ENCODE measurements at places on chromosomes 5 and 9.

GRCh38 chr5:127112347-127112864 is 39.1 kb upstream of the C5orf63 start:
- no peak overlapping the region for H3K4me3 ChIP-seq
- H3K27ac ChIP-seq, result no peak overlapping the region
- no peak for DNase-seq

- no peaks in the 10 kb centered on the region for H3K36me3 ChIP-seq
- H3K27ac ChIP-seq, result no peak overlapping the region
- H3K4me3 ChIP-seq, result no peak overlapping the region
- H3K4me1 ChIP-seq, result peaks cover 5% of the 10 kb centered on the region
- peaks cover under 1% of the 10 kb centered on the region for H3K27me3 ChIP-seq
Observed at GRCh38 chr9:135083831-135084230, 3.6 kb upstream of the OLFM1 start.

GRCh38 chr5:151620461-151620840 is 29.3 kb upstream of the FAT2 start:
- no peak overlapping the region for H3K27ac ChIP-seq
- H3K27me3 ChIP-seq, result no peaks in the 10 kb centered on the region
- H3K36me3 ChIP-seq, result no peaks in the 10 kb centered on the region
- DNase-seq, result no peak

DNA sequence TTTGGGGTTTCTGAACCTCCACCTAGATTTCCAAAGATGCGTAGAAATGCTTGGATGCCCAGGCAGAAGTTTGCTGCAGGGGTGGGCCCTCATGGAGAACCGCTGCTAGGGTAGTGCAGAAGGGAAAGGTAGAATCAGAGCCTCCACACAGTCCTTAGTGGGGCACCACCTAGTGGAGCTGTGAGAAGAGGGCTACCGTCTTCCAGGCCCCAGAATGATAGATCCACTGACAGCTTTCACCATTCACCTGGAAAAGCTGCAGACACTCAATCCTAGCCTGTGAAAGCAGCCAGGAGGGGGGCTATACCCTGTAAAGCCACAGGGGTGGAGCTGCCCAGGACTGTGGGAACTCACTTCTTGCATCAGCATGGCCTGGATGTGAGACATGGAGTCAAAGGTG is 13.3 kb upstream of the HSDL2 start:
- no peaks in the 10 kb centered on the region for H3K36me3 ChIP-seq
- no peak overlapping the region for H3K4me3 ChIP-seq
- no peaks in the 10 kb centered on the region for H3K4me1 ChIP-seq
- no peak overlapping the region for H3K27ac ChIP-seq
- DNase-seq, result no peak

GRCh38 chr5:68225188-68225910 is 9.8 kb downstream of the PIK3R1 start:
- H3K4me3 ChIP-seq, result no peak overlapping the region
- H3K36me3 ChIP-seq, result no peaks in the 10 kb centered on the region
- no peak overlapping the region for H3K27ac ChIP-seq
- no peaks in the 10 kb centered on the region for H3K27me3 ChIP-seq

GRCh38 chr5:82591021-82591515 is 312.9 kb upstream of the RPS23 start:
- no peaks in the 10 kb centered on the region for H3K27me3 ChIP-seq
- peaks cover 4% of the 10 kb centered on the region for H3K4me1 ChIP-seq
- H3K27ac ChIP-seq, result no peak overlapping the region
- no peaks in the 10 kb centered on the region for H3K36me3 ChIP-seq

- H3K36me3 ChIP-seq, result no peaks in the 10 kb centered on the region
- H3K4me1 ChIP-seq, result no peaks in the 10 kb centered on the region
- no peaks in the 10 kb centered on the region for H3K27me3 ChIP-seq
- no peak for DNase-seq
- H3K4me3 ChIP-seq, result no peak overlapping the region
- H3K27ac ChIP-seq, result no peak overlapping the region
Observed at GRCh38 chr9:32294106-32294505, 90.3 kb upstream of the ACO1 start.

DNA sequence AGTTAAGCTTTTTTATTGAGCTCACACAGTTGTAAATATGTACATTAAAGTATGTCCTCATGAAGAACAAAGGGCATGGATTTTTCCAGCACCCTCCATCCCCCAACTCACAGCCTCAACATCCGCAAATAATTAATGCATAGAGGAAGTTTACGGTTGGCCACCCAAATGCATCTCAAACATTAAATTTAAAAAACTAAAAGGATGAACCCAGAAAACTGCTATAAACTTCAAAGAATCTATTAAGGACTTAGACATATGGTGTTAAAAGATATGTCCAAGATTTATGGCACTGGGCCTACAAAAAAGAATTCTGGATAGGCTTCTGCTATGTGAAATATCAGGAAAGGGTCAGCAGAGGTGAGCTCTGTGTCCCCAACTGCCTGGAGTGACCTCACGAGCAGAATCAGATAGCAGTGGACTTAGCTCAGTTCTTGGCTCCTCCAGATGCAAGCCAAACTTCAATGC is 54.0 kb upstream of the TNC start:
- no peak overlapping the region for H3K27ac ChIP-seq
- no peaks in the 10 kb centered on the region for H3K36me3 ChIP-seq
- H3K4me3 ChIP-seq, result no peak overlapping the region
- H3K27me3 ChIP-seq, result no peaks in the 10 kb centered on the region
- no peaks in the 10 kb centered on the region for H3K4me1 ChIP-seq

DNA sequence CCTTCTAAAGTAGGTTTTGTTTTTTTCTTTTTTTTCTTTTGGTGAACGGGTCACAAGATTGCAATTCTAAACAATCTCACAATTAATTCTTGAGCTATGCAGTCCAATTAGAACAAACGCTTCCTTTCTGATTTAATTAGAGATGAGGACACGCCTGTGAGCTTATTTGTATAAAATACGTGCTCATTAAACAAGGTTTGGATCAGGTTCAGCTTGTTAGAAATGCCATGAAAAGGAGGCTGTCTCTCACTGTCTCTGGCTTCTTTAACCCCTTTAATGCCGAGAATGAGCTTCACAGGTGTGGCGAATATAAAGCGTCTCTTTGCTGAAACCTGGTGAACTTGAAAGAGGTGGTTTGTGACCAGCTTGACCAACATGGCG is 191.8 kb downstream of the GAS1 start:
- no peaks in the 10 kb centered on the region for H3K36me3 ChIP-seq
- H3K27me3 ChIP-seq, result no peaks in the 10 kb centered on the region
- H3K4me1 ChIP-seq, result no peaks in the 10 kb centered on the region
- no peak overlapping the region for H3K27ac ChIP-seq
- no peak overlapping the region for H3K4me3 ChIP-seq
- DNase-seq, result no peak

DNA sequence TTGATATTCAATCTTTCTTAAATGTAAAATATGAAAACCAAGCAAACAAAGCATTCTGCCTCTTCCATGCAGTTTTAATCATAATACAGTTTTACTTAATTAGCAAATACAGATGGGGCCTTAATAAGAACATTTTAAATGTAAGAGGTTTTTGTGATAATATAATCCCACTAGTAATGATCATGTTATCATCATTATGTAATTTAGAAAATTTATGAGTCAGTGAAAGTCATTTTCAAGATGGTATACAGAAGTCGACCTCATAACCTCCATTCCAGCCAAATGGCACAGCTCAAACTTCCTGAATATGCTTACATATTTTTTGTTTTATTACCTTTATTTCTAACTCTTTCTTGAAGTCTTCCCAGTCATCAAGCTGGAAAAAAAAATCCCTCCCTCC is 102.2 kb upstream of the GNA14 start:
- DNase-seq, result no peak
- no peak overlapping the region for H3K4me3 ChIP-seq
- no peaks in the 10 kb centered on the region for H3K27me3 ChIP-seq
- H3K27ac ChIP-seq, result no peak overlapping the region
- no peaks in the 10 kb centered on the region for H3K4me1 ChIP-seq
- no peaks in the 10 kb centered on the region for H3K36me3 ChIP-seq

GRCh38 chr5:169911448-169912212 is 68.7 kb downstream of the INSYN2B start:
- no peak overlapping the region for H3K27ac ChIP-seq
- no peak for DNase-seq
- no peaks in the 10 kb centered on the region for H3K4me1 ChIP-seq
- no peaks in the 10 kb centered on the region for H3K36me3 ChIP-seq
- H3K27me3 ChIP-seq, result no peaks in the 10 kb centered on the region

DNA sequence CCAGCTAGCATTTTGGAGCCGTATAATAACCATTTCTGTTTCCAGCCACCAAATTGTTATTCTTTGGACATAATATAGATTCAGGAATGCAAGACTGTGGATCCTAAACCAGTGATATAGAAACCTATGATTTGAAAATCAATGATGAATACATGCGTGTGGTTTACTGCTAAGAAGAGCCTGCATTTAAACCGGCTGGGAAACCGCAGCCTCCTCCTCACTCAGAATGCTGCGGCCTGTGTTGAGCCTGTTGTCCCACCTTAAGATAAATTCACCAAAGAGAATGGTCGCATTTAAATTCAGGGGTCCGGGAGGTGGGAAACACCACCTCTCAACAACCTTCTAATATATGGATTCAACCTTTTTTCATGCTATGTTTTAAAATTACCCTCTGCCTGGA is 148.0 kb downstream of the MEF2C start:
- no peaks in the 10 kb centered on the region for H3K36me3 ChIP-seq
- no peak overlapping the region for H3K27ac ChIP-seq
- no peaks in the 10 kb centered on the region for H3K4me1 ChIP-seq

DNA sequence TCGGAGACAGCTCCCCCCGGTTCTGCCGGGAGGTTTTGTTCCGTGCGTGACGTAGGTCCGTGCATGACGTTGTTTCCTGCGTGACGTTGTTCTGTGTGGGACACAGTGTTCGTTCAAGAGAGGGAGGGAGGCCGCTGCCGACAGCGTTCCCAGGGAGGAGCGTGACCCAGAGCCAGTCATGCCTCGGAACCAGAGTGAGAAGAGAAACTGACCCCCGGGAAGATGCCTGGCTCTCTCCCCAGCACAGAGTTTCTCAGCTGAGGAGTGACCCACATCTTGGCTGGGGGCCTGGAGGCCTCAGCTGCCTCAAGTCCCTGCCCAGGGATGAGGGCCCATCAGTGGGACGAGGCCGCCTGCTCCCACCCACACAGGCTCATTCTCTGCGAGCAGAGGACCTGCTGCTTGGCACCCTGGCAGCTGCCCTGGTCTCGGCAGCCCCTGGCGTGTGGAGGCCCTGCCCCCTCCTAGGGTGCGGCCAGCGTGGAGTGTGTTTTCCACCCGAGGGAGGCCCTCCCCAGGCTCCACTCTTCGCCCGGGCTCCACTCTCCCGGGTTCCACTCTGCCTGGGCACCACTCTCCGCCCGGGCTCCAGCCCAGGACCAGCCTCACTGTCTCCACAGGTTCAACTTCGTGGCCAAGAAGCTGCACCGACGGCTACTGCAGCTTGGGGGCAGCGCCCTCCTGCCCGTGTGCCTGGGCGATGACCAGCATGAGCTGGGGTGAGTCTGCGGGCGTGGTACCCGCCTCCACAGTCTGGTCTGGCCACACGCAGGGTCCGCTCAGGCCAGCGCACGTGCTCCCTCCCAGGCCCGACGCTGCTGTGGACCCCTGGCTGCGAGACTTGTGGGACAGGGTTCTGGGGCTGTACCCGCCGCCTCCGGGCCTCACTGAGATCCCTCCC is 7.9 kb downstream of the NDOR1 start:
- H3K4me1 ChIP-seq, result peaks cover 1% of the 10 kb centered on the region
- no peaks in the 10 kb centered on the region for H3K27me3 ChIP-seq
- H3K27ac ChIP-seq, result no peak overlapping the region
- no peak overlapping the region for H3K4me3 ChIP-seq
- peaks cover 11% of the 10 kb centered on the region for H3K36me3 ChIP-seq

GRCh38 chr9:110782701-110783100 is 114.1 kb downstream of the MUSK start:
- no peaks in the 10 kb centered on the region for H3K4me1 ChIP-seq
- DNase-seq, result no peak
- H3K27ac ChIP-seq, result no peak overlapping the region
- H3K36me3 ChIP-seq, result no peaks in the 10 kb centered on the region

DNA sequence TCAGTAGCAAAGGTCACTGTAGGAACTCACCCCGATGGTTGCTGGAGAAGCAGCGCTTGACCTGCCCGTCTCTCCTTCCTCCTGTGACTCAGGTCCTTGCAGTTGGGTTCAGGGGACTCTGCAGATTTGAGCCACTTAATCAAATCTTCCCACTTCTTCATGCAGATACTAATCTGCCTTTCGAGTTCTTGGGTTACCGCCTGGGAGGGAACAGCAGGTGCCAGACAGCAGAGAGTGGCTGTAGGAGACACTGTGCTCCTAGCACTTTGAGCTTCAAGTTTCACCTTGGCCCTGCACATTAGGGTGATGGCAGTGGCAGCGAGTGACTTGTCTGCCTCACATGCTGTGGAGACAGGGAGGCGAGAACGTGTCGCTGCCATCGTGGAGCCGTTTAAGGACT is 478.3 kb downstream of the PSAT1 start:
- 0 out of 2 replicates have a peak, but pooled peaks cover 1% of the 10 kb centered on the region for H3K4me1 ChIP-seq
- DNase-seq, result no peak
- H3K27me3 ChIP-seq, result no peaks in the 10 kb centered on the region

DNA sequence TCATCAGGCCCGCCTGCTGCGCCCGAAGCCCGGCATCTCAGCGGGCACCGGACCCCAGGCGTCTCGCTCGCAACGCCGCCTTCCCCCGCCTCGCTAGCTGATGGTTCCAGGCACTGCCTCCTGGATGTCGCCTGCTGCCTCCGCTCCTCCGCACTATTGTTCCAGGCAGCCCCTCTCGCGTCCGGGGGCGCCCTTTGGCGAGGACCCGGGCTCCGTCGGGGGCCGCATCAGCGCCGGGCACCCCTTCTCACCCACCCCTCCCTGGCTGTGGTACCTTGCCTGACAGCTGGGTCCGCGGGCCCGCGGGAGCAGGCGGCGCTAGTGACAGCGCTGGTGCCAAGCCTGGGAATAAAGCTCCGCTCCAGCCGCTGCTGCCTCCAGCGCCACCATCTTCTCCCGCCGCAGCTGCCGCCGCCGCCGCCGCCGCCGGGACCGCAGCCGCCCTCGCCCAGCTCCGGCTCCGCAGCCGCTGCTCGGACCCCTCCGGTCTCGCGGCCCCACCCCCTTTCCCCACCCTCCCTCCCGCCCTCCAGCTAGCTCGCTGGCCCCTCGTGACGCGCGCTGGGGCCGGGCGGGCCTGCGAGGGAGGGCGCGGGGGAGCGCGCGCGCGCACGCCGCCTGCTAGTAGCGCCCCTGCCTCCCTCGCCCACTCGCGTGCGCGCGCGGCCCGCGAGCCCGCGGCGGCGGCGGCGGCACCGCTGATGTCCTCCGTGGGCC is at the start of gene APBA1:
Gene APBA1 (minus strand): TSS at position 493 of the 717 bp plus-strand sequence.
- no peak for DNase-seq
- peaks cover 6% of the 10 kb centered on the region for H3K27me3 ChIP-seq

DNA sequence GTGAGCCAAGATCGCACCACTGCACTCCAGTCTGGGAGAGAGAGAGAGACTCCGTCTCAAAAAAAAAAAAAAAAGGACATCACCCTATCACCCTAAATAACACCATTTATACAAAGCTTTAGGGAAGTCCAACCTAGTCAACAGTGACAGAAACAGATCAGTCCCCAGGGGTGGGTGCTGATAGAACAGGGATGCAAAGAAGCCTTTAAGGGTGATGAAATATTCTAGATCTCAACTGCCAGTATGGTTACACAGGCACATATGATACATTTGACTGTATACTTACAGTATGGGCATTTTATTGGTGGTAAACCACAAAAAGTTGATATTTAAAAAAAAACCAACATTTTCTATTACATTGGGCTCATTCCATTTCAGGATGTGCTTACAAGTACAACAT is 4.8 kb downstream of the RETREG1 start:
- no peak for DNase-seq
- no peaks in the 10 kb centered on the region for H3K36me3 ChIP-seq
- H3K27me3 ChIP-seq, result peaks cover 9% of the 10 kb centered on the region
- H3K27ac ChIP-seq, result no peak overlapping the region
- H3K4me3 ChIP-seq, result no peak overlapping the region
